ENCODE measurements at places on chromosomes 5 and 9.
A peak's percentile ranks its signal among the peaks of the same experiment; 100 is the strongest.

DNA sequence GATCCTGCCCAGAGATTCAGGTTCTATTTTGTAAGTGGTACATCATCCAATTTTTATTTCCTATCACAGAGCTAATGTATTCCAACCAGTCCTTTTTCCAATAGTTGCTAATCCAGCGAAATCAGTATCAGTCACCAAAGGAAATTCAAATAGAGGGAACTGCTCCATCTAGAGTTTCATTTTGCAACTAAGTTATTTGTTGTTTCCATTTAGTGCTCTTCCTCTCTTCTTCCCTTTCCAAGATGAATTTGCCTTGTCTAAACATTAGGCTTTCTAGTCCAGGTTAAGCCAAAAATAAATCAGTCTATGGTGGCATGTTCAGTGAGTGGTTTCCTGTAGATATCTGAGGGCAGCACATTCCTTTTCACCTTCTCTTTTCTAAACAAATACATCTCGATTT, 79.8 kb upstream of the SPATA31D4 start:
- no peak for DNase-seq

DNA sequence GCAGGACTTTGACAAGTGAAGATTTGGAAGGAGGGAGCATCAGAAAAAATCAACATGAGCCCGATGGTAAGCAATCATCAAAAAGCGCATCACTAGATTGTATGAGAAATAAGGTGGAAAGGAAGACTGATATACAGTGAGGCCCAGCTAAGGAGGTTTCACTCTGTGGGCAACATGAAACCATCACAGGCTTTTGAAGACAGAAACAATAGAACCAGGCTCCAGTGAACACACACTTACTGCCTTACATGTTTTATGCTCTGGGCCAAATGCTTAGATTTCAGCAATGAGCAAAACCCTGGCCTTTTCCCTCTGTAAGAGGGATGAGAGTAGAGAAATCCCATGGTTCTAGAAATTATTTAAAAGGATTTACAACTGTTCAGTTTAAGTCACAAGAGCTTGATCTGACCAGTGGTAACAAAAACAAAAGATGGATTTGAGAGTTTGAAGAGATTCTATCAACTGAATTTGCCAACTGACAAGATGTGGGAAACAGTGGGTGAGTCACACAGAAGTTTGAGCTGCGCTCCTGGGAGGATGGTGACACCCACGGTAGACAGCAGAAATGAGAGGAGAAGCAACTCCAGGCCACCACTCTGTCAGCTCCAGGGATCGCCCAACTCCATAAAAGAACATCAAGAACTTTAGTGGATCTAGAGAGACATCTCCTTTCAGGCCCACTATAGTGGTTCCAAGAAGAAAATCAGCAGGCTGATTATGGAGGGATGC, 261.8 kb downstream of the MCTP1 start:
- no peak for DNase-seq

DNA sequence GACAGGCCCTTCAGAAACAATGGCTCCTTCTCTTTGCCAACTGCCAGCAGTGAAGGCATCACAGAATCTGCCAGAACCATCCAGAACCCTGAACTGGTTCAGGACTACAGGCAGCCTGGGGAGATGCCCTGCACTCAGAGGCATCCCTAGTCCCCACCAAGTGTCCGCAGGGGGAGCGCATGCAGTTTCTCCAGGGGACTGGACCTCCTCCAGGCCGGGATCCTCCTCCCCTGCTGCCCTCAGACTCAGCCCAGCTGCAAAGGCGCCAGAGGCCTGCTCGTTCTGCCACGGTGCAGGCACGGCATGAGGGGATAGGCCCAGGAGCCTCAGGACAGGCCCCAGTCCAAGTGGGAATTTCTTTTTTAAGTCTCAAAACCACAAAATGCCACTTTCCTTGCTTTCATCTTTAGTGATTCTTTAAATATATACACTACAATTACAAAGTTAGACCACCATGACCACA, 72.0 kb downstream of the SEMA4D start:
- DNase-seq: no peak

GRCh38 chr5:93156566-93156965, 424.5 kb downstream of the NR2F1-AS1 start:
- DNase-seq: no peak

- DNase-seq: no peak
Observed at GRCh38 chr9:126556560-126557250, 57.0 kb upstream of the LMX1B start.

- no peak for DNase-seq
Observed at GRCh38 chr5:14261235-14261634, 118.1 kb downstream of the TRIO start.

GRCh38 chr9:86731511-86732063, 215.7 kb downstream of the GAS1 start:
- DNase-seq: no peak

GRCh38 chr5:53333160-53333559, 147.3 kb upstream of the FST start:
- no peak for DNase-seq

DNA sequence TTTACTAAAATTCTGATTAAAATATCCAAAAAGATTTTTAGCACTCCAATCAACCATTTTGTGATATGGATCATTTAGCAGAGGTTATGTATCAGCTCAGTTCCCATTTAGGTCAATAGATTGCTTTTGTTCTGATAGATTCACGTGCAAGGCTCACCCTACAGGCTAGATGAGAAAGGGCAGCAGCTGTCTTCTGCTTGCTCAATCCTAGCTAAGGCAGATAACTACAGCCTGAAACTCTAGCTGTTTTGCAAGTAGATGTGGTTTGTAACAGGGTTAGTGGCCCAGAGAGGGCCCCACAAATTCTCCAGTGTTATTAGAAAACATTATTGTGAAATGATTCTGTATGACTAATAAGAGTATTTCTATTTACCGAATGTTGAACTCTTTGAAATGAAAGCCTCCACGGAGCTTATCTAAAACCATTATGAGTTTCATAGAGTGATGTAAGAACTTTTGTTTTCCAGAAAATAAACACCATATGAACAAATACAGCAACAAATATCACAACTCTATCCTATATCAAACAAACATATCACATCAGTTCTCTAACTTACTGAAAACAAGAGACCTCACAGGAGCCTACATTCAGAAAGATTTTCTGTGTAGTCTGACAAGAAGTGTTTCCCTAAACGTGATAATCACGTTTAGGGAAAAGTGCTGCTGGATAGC, 841.9 kb upstream of the ACO1 start:
- no peak for DNase-seq

- DNase-seq: no peak
Observed at GRCh38 chr5:154344461-154344860, 101.3 kb upstream of the SAP30L start.

DNA sequence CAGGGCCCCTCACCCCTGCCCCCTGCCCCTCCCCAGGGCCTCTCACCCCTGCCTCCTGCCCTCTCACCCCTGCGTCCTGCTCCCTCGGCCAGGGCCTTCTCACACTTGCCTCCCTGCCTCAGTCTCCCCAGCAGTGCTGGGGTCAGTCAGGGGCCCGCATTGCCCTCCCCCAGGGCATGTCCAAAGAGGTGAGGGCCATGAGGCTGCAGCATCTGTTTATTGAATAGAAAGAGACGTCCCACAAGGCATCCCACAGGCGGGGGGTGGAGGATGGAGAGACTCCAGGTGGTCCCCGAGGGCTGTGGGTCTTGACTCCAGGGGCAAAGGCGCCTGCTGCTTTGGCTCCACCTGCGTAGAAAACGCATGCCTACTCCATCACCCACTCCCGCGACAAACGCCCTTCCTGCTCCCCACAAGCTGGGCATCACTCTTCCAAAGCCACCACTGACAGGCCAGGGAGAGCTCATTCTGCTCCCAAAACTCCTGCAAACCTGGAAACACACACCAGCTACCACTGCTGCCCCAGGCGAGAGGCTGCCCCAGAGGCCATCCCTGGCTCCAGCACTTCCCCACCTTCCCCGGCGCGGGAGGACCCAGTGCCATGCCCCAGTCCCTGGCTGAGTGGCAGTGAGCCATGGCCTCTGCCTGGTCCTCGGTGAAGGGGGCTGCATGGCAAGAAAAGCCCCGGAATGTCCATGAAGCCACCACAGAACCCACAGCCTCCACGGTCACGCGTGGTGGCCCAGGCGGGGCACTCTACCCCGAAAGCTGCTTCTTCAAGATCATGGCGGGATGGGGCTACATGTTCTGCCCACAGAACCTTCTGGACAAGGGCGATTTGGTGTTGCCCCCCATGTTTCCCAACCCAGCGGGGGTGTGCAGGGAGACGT, 1.6 kb upstream of the LCN8 start:
- DNase-seq: no peak

GRCh38 chr5:16712178-16712577, 95.4 kb upstream of the RETREG1 start:
- no peak for DNase-seq

GRCh38 chr5:128566178-128566577, 28.1 kb upstream of the FBN2 start:
- DNase-seq: no peak

- DNase-seq: no peak
Observed at GRCh38 chr9:98726735-98727134, 18.0 kb upstream of the GABBR2 start.

DNA sequence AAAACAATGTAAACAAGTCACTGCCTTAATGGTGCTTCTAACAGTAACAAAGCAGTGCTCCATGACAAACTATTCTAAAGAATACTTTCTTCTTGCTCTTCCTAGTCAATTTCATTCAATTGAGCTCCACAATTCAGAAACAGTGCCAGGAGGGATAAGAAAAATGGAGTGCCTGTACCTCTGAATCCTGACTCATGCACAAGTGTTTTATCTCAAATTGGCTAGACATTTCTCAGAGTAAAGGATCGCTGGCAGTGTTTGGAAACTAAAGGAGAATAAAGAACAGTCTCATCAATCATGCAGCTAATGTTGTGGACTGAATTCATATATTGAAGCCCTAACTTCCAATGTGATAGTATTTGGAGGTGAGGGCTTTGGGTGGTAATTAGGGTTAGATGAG, 27.6 kb downstream of the SLC25A51 start:
- no peak for DNase-seq

DNA sequence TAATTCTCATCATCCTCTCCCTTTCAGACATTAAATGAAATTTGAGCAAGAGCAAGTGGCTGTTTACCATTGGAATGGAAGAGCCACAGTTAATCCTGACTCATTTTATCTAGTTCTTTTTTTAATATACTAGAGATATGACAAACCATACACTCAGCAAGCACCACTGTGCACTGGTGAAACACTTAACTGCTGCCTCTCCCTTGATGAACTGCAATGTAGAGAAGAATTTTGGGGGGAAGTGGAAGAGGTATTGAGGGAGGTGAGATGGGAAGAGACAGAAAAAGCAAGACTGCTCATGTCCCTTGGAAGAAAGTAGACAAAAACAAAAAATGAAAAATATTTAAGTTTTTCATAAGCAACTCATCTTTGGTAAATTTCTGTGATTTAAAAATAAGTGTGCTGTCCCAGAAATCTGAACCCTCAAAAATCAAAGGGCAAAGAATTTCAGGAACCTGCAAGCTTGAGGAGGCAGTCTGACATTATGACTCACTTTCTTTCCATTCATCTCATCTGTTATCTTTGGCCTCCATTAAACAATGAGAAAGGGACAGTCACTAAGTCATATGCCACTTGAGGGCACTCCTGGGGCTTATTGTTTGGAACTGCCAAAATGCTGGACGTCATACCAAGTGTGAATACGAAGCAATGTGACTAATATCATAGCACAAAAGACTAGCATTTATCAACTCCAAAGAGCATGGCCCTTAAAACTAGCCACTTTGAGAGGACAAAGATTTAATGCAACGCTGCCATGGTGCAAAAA, 566.8 kb upstream of the DMAC1 start:
- DNase-seq: no peak

GRCh38 chr9:134294153-134295071, 31.8 kb upstream of the RXRA start:
- peak; percentile 35 for DNase-seq

DNA sequence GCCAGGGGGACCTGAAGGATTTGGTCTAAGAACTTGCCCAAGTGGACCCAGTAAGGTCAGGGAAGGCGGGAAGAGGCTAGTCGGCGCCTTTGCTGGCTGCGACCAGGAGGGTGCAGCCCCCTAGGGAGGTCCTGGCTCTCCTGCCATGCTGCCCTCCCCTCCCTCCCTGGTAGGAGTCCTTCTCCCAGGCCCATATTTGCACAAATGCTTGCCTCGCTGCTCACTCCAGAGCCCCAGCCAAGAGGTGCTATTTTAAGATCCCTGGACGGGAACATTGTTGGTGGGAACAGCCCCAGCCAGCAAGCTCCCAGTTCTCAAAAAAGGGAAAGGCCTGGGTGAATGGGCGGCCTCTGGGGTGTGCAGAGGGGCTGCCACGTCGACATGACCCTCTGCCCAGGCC, 4.3 kb upstream of the IL17B start:
- no peak for DNase-seq

GRCh38 chr9:82105729-82106128, 117.2 kb downstream of the SPATA31D1 start:
- DNase-seq: no peak

DNA sequence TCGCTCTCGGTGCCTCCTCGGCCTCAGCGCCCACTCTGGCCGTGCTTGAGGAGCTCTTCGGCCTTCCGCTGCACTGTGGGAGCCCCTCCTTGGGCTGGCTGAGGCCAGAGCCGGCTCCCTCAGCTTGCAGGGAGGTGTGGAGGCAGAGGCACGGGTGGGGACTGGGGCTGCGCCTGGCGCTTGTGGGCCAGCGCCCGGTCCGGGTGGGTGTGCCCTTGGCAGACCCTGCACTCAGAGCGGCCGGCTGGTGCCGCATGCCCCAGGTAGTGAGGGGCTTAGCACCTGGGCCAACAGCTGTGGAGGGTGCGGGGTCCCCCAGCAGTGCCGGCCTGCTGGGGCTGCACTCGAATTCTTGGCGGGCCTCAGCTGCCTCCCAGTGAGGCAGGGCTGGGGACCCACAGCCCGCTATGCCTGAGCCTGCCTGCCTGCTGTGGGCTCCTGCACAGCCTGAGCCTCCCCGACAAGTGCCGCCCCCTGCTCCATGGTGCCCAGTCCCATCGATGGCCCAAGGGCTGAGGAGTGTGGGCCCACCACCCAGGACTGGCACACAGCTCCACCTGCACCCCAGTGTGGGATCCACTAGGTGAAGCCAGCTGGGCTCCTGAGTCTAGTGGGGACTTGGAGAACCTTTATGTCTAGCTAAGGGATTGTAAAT, 2085.2 kb upstream of the ACO1 start:
- no peak for DNase-seq

DNA sequence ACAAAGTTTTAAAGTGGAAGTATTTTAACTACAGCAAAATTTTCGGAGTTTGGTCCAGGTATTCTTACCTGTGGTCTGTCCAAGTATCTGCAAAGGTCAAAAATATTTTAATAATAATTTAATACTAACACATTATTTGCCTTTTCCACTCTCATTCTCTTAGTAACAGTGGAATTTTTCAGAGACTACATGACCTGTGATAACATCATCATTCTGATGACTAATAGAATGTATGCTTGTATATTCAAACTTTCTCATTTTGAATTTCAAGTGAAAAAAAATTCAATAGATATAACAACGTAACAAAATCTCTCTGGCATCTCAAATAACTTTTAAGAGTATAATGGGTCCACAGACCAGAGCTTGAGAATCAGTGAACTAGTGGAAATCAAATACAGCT, 78.3 kb downstream of the FBXL17 start:
- no peak for DNase-seq

- DNase-seq: no peak
Observed at GRCh38 chr5:175107865-175108264, 336.1 kb downstream of the DRD1 start.

- no peak for DNase-seq
Observed at GRCh38 chr5:120988491-120988890, 524.4 kb downstream of the PRR16 start.

All from K562 (cell line).